ENCODE measurements at places on chromosomes 4 and X. TPM values are rescaled to one million over a fixed set of nuclear protein-coding genes. Genes with fewer than 3 reads are reported as not detected.
A peak's percentile ranks its signal among the peaks of the same experiment; 100 is the strongest.

The VSIG4 gene
- total RNA-seq: 41.7 TPM

The ZXDB gene
- total RNA-seq: 5.7 TPM

The FABP2 gene
- total RNA-seq: not detected

The RASSF6 gene
- not detected for total RNA-seq

The EDNRA gene
- total RNA-seq: 10.0 TPM

DNA sequence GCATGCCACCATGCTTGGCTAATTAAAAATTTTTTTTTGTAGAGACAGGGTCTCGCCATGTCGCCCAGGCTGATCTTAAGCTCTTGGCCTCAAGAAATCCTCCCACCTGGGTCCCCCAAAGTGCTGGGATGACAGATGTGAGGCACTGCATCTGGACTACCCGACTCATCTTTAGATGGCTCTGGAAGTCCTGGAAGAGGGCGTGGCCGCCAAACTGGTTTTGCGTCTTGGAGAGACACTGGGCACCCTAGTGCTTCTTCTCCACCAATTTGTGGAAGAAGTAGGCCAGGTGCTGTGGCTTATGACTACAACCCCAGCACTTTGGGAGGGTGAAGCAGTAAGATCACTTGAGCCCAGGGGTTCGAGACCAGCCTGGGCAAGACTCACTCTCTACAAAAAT lies 47.6 kb downstream of the HOPX start:
- H3K27me3 ChIP-seq: no peaks in the 10 kb centered on the region
- H3K36me3 ChIP-seq: no peaks in the 10 kb centered on the region
- no peak overlapping the region for H3K27ac ChIP-seq
- no peaks in the 10 kb centered on the region for H3K4me1 ChIP-seq
- no peak for DNase-seq

- H3K27me3 ChIP-seq: no peaks in the 10 kb centered on the region
- no peak for DNase-seq
- H3K4me3 ChIP-seq: no peak overlapping the region
- no peaks in the 10 kb centered on the region for H3K4me1 ChIP-seq
- H3K36me3 ChIP-seq: no peaks in the 10 kb centered on the region
Observed at GRCh38 chrX:148204195-148204594, 223.1 kb downstream of the FMR1NB start.

GRCh38 chrX:45769761-45770582 lies 569.3 kb upstream of the DIPK2B start:
- H3K27me3 ChIP-seq: no peaks in the 10 kb centered on the region
- no peaks in the 10 kb centered on the region for H3K36me3 ChIP-seq
- peak; percentile 33 for DNase-seq
- peak overlapping the region; percentile 61 for H3K4me3 ChIP-seq

- no peak for DNase-seq
- no peaks in the 10 kb centered on the region for H3K4me1 ChIP-seq
- no peak overlapping the region for H3K4me3 ChIP-seq
- no peak overlapping the region for H3K27ac ChIP-seq
- no peaks in the 10 kb centered on the region for H3K27me3 ChIP-seq
- H3K36me3 ChIP-seq: no peaks in the 10 kb centered on the region
Observed at GRCh38 chr4:17309567-17310268, 202.2 kb downstream of the QDPR start.

GRCh38 chrX:11575332-11575731 lies 90.4 kb downstream of the ARHGAP6 start:
- H3K27ac ChIP-seq: no peak overlapping the region
- no peaks in the 10 kb centered on the region for H3K4me1 ChIP-seq
- H3K36me3 ChIP-seq: no peaks in the 10 kb centered on the region
- DNase-seq: no peak

DNA sequence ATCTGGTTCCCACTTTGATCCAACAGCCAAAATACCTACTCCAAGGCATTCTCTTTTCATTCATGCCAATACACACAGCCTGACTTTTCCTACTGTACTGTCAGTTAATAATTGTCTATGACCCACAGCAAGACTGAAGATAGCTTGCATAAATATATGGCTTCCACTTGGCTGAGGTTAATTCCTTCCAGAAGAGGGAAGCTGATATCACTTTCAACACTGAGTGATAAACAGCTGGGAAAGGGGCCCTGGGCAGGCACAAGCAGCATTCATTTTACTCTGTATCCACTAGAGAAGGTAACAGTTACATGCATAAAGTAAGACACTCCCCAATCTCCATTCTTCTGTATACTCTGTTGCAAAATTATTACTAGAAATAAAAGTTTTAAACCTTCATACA lies 200.2 kb upstream of the UGT8 start:
- H3K4me1 ChIP-seq: no peaks in the 10 kb centered on the region
- peaks cover 10% of the 10 kb centered on the region for H3K27me3 ChIP-seq
- no peak overlapping the region for H3K4me3 ChIP-seq

GRCh38 chrX:25156323-25156722 lies 140.6 kb upstream of the ARX start:
- H3K4me1 ChIP-seq: no peaks in the 10 kb centered on the region
- H3K36me3 ChIP-seq: no peaks in the 10 kb centered on the region
- no peak for DNase-seq

GRCh38 chr4:56637791-56638190 lies 43.3 kb downstream of the HOPX start:
- no peak overlapping the region for H3K27ac ChIP-seq
- H3K27me3 ChIP-seq: no peaks in the 10 kb centered on the region
- DNase-seq: no peak

DNA sequence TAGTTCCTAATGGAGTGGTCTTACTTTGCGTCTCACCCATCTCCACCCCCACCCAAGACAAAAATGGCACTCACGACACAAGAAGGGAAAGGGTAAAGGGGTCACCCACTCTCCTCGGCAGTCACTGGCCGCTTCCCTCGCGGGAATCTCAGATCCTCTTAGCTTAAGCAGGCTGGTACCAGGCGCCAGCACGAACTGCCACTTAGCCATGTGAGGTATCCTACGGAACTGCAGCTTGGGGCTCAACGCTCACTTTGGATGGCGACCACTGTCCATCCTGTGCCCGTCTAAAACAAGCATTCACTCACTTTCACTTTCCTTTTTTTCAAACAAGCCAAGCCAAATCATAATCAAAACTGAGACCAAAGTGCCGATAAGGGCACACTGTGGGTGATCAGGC lies 14.6 kb upstream of the MAGIX start:
- no peak for DNase-seq
- H3K36me3 ChIP-seq: no peaks in the 10 kb centered on the region
- H3K27me3 ChIP-seq: no peaks in the 10 kb centered on the region

DNA sequence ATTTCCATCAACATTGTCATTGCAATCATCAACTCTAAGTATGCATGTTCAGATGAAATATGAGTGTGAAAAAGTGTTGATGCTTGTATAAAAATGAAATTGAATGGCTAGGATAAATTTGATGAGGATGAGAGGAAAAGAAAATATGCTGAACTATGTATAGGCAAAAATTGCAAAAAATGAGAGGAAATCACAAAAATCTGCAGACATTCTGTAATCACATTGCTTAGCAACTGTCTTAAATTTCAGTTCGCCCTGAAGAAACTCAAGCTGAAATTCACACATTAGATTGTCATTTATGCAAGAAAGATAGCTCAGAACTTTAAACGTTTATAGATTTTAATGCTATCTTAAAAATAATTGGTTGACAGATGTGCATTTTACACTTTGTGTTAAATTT lies 1098.8 kb upstream of the IGFBP7 start:
- no peaks in the 10 kb centered on the region for H3K36me3 ChIP-seq
- H3K27ac ChIP-seq: no peak overlapping the region
- H3K27me3 ChIP-seq: no peaks in the 10 kb centered on the region
- no peaks in the 10 kb centered on the region for H3K4me1 ChIP-seq
